ENCODE measurements at places on chromosomes 1 and 21.

GRCh38 chr1:61746813-61747212 lies 4.5 kb downstream of the PATJ start:
- no peak for DNase-seq

GRCh38 chr1:8580566-8580965 lies 236.9 kb downstream of the RERE start:
- no peak for DNase-seq

DNA sequence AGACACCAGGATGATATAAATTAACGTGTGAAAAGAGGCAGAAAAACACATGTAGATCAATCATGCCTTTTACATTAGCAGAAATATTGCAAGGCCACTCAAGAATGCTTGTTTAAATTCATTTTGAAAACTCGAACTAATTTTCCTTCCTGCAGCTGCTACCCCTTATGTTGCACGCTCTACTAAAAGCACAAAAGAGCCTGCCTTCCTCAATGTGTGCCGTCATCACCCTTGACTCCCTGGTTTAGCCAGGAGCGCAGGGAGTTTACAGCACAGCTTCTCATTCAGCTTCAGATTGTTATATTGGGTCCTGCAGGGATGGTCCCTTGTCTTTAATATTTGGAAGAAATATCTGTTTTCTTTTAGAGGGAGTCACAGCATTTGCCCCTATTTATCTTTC lies 10.1 kb upstream of the ST6GALNAC5 start:
- no peak for DNase-seq

GRCh38 chr1:16095447-16095846 lies 22.0 kb upstream of the FAM131C start:
- DNase-seq = no peak

- no peak for DNase-seq
Measured at GRCh38 chr1:8302081-8302956, 15.6 kb upstream of the SLC45A1 start.

- DNase-seq = no peak
Measured at GRCh38 chr1:119774746-119775490, 6.2 kb upstream of the HMGCS2 start.

- DNase-seq = no peak
Measured at GRCh38 chr1:153447498-153448170, 12.8 kb downstream of the S100A7 start.

DNA sequence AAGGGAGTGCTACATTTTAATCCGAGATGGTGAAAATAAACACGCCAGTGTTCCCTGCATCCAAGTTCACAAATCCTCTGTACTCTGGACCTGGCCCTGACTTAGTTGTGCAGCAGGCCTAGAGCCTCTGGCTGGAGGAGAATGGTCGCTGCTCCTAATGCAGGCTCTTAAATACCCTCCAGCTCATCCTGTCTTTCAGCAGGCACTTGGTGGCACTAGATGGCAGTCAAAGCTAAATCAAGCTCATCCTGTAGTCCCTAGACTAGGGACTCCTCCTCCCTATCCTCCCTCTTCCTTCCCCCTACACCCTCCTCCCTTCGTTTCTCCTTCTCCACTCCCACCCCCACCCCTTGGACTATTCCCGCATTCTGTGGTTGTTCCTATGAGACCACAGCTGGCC lies 41.6 kb upstream of the MTR start:
- no peak for DNase-seq

GRCh38 chr1:153633161-153633753 lies 609 bp upstream of the CHTOP start:
- DNase-seq = no peak

DNA sequence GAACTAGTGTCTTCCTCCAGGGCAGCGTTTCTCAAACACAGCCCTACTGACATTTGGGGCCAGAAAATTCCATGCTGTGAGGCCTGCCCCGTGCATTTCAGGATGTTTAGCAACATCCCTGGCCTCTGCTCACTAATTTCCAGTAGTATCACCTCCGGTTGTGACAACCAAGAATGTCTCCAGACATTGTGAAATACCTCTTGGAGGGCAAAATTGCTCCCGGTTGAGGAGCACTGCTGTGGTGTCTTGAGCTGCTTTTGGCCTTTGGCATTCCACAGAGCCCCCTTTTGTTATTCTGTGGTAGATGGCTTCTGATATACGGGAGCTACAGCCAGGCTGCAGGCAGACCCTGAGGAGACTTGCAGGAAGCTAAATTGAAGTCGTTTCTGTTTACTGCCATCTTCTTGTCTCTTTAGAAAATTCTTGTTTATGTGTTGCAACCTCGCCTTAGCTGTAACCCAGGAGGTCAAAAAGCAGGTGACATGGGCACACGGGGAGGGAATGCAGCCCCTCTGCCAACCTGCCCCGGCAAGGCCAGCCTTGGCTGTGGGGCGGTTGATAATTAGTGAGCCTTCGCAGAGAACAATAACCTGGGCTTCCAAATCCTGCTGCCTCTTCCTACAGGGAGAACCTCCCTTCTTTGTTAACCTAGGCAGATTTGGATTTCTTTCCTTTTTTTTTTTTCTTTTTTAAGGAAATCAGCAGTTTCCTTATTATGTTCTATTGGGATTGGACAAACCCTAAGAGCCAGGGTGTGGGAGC lies 74.7 kb upstream of the AKT3 start:
- DNase-seq = no peak

DNA sequence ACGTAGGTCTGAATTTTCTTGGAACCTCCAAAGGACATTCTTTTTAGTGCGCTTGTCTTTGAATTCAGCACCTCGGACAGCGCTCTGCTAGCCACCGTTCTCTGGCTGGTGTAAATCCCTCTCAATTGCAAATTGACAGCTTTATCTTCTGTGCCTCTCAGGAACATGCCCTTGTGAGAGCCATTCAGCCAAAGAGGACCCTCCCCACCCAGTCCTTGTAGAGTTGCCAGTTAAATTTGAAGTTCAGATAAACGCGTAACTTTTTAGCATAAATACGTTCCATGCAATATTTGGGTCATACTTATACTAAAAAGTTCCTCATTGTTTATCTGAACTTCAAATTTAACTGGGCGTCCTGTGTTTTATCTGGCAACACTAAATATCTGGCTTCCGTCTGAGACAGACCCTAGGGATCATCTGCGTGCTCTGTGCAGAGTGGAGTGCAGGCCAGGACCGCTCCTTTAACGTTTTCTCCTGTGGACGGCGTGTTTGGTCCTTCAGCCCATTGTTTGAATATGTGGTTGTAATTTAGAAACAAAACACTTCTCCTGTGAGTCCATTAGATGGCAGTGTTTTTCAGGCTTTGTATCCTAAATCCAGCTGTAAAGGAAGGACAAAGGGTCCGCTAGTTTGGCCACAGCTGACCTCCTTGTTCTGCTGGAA lies 7.0 kb downstream of the KCNAB2 start:
- DNase-seq = peak; percentile 19

DNA sequence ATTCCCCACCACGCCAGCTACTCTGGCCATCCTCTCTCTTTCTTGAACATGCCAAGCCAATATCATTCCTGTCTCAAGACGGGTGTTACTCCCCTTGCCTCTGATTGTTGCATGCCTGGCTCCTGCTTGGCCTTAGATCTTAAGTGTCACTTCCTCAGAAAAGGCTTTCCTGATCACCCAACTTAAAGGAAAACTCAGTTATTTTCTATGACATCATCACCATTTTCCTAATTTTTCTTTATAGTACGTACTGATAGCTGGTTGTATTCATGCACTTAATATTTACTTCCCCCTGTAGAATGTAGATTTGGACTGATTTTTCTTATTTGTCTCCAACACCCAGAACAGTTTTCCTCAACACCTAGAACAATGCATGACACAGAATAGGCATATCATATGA lies 123.8 kb upstream of the TSPAN2 start:
- no peak for DNase-seq

DNA sequence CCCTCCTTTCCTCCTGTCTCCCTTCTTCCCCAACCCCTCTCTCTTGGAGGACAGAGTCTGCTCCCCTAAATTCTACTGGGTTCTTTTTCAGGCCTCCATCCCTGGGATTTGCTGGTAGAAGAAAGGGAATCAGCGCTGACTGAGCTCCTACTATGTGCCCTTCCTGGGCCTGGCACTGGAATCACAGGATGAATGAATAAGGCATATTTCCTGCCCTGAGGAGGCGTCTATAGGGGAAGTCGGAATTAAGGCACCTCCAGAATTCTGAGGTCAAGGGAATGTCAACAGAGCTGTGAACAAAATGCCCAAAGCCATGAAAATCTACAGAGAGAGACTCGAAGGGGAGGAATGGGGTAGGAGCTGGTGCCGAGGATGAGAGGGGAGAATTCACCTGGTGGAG lies 17.4 kb upstream of the BTG2 start:
- DNase-seq = no peak

GRCh38 chr1:153783233-153784190 lies 8.3 kb downstream of the SLC27A3 start:
- DNase-seq = peak; percentile 87

All from stimulated activated CD8-positive, alpha-beta memory T cell treated with anti-CD3 and anti-CD28 coated beads, Interleukin-4, amount 100 ng/mL, for 1 hour (primary cell).